ENCODE measurements at places on chromosomes 7 and 10.

GRCh38 chr10:61140765-61141392, 196.9 kb upstream of the RHOBTB1 start:
- DNase-seq = peak; percentile 17

- peak; percentile 39 for DNase-seq
These were observed 119.2 kb downstream of the LRRC4 start for GRCh38 chr7:127911968-127912511.

- DNase-seq = peak; percentile 67
These were observed 269.6 kb downstream of the ELFN1 start for GRCh38 chr7:1939434-1940401.

DNA sequence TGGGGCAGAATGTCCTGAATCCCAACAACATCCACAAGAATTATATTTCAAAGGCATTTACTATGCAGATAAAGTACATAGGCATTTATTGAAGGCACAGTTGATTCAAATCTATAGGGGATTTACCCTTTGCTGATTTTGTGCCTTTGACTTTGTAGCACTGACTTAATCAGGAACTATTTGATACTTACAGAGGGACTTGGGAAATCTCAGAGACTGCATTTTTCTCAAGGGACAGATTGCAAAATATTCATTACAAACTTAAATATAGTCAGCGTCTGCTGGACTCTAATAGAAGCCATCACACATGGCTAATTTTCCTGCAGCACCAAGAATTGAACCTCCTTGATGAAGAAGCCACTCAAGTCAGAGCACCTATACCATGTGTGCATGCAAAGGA, 44.9 kb downstream of the FAS start:
- no peak for DNase-seq

DNA sequence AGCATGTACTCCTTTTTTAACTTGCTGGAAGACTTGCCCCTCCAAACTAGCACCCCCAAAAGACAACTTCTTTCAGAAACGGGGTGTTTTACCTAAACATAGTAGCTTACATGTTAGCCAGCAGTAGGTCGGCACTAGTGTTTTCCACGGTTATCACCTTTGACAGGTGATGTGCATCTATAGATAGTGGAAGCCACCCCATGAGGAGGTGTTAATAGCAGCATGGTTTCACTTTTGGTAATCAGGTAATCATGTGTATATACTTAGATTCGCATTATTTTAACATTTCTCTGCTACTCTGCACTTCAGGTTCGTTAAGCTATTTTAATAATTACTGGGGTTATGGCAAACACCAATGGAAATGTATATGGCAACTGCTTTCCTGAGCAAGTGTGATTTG, 17.6 kb downstream of the SRI start:
- no peak for DNase-seq

GRCh38 chr10:53162856-53163255, 390.3 kb upstream of the MBL2 start:
- no peak for DNase-seq

- DNase-seq = no peak
These were observed 107.2 kb upstream of the FAM180A start for GRCh38 chr7:135855846-135856245.

GRCh38 chr7:156005202-156005691, 193.0 kb upstream of the SHH start:
- DNase-seq = no peak

- peak; percentile 71 for DNase-seq
These were observed at the start of gene MLXIPL for GRCh38 chr7:73623798-73624668. TSS of gene MLXIPL (minus strand) at chr7:73624522. CDS start at chr7:73624492, 30 bp downstream.

DNA sequence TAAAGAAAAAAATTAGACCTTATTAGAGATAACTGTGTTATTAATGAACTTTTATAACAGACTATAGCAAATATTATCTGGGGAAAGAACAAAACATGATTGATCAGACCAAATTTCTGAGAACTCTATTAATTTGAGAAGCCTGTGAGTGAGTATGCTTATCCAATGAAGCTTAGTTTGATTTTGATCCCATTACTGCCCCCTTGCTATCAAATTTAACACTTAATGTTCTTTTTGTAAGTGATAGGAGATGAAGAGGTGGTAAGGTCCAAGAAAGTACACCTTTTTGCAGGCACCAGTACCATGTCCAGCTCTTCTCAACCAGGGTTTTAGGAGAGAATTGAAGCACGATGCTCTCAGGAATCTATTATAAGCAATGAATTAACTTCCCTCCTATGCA, 49.9 kb downstream of the ZNF365 start:
- DNase-seq = no peak

- no peak for DNase-seq
These were observed 59.0 kb downstream of the PRR15 start for GRCh38 chr7:29622335-29623265.

GRCh38 chr7:30912986-30913811, 1.5 kb downstream of the AQP1 start:
- no peak for DNase-seq

DNA sequence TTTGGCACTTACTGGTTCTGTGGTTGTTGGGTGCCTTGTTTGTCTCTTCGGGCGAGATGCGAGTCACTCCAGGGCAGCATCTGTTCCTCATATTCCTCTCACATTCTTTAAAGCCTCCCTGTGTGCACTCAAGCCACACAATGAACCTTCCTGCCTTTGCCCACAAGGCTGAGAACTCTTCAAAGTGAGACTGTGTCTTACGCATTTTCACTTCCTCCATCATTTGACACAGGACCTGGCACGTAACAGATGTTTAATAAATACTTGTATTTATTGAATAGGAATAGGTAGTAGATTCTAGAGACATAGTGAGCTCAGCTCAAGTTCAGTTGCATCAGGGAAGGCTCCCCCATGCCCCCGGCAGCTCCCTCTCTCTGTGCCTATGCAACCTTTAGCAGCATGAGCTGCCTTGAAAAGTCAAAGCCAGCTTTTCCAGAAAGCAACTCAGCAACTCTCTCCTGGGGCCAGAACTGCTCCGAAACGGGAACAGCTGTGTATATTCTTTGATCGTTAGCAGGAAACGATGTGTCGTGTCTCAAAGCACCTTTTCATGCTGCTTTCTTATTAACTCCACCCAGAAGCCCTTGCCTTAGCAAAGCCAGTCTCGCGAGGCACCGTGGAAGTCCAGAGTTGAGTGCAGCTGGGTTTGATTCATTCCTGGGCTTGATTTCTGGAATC, 97.5 kb downstream of the PFKFB3 start:
- DNase-seq = peak; percentile 59

GRCh38 chr7:55130395-55131141, 111.8 kb downstream of the EGFR start:
- no peak for DNase-seq

DNA sequence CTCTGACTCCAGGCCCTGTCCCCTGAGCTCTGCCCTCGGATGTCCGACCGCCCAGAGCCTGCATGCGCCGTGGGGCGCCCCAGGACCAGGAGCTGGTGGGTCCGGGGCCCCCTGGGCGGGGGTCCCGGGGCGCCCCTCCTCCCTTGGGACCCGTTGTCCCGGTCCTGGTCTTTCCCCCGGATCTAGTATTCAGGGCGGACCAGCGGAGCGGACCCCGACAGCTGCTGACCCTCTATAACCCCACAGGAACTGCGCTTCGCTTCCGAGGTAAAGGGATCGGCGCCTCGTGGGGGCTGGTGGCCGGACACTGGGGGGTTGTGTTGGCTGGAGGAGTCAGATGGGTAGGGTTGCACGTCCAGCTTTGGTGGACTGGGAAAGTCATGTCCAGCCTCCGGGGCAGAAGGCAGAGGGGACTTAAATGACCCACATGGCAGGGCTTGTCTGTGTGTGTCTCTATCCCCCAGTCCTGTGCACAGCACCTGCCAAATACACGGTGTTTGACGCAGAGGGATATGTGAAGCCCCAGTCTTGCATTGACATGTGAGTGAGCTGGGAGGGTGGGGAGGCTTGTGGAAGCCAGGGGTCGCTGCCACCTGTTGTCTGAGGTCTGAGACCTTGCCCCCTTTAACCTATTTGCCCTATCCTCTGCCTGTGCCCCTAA, 520 bp downstream of the MOSPD3 start:
- DNase-seq = no peak

- no peak for DNase-seq
These were observed 66.9 kb downstream of the SEMA3C start for GRCh38 chr7:80851896-80852476.

- DNase-seq = no peak
These were observed 118.8 kb downstream of the GRK5 start for GRCh38 chr10:119326167-119326566.

GRCh38 chr10:35913628-35914027, 271.5 kb upstream of the FZD8 start:
- no peak for DNase-seq

DNA sequence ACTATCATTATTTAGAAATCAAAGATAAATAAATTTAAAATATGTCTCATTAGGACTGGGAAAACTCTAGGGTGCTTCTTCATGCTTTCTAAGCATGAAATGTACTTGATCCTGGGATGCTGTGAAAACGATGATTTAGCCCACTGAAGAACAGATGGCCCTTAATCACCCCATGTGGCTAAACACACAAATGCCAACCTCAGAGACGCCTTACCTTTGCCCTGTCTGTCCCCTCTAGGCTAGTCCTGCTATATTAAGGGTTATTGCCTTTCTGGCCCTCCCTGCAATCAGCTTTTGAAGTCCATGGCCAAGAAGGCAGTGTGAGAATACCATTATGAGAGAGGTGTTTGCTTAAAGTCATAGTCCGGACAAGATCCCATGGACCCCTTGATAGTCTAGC, 217.2 kb downstream of the TWIST1 start:
- no peak for DNase-seq

GRCh38 chr7:39043531-39043930, 65.8 kb downstream of the POU6F2 start:
- DNase-seq = no peak

- no peak for DNase-seq
These were observed 274.3 kb downstream of the CCDC3 start for GRCh38 chr10:12726971-12727831.

DNA sequence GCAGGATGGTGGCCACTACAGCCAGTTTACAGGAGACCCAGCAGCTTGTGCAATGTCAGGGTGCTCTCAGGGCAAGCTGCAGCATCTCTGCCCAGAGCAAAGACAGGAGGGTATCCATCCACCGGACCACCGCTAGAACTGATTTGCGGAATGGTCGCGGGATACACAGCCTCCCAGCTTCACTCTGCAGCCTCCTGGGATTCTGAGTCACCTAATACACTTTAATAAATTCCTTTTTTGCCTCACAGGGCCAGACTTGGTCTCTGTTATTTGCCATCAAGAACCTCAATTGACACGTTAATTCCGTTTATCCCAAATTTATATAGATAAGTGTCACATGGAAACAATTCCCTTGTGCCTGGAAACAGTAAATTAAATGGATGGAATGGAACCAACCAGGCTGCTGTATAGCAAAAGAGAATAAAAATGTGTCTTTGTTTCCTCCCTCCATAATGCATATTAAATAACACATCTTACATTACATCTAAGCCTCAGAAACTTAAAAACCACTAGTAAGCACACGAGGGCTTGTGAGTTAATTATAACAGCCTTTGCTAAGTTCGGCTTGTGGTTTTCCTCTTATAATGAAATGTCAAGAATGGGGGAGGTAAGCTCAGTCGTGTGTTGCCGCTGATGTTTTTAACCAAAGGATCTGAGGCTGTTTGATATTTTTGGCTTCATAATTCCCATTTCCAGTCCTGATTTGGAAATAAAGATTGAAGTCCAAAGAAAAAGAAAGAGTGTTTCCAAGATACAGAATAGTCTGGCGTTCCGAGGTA, 52.1 kb downstream of the ADRB1 start:
- DNase-seq = peak; percentile 60

GRCh38 chr7:72343991-72344390, 68.1 kb downstream of the CALN1 start:
- no peak for DNase-seq

DNA sequence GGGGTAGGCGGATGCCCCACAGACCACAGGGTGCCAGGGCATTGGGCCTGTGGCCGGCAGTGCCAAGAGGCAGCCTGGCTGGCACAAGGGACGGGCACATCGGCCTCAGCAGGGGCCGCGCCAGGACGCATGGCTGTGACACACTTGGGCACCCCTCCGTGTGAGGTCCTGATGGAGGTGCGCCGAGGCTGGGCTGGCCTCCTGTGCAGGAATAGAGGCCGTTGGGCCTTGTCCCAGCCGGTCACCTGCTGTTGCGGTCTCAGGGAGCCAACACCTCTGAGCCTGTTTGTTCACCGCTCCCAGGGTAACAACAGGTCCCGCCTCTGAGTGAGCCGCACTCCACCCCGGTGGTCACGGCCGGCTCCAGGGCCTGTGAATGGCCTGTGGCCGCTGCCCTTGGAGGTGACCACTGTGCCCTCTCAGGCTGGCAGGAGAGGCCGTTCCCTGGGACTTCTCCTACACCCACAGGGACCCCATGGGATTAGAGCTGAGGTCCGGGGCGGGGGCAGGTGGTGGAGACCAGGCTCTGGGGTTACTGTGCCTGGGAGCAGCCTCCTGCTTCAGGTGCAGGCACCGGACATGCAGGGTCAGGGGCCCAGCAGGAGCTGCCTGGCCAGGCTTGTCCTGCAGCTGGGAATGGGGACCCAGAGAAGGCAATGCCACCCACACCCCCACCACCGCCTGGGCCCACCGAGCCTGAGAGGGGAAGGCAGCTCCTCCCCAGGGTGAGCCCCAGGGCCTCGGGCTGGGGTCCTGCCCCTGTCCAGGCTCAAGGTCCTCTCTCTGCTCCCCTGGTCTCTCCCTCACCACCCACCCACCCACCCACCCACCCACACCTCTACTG, 12.0 kb downstream of the PWWP2B start:
- no peak for DNase-seq

DNA sequence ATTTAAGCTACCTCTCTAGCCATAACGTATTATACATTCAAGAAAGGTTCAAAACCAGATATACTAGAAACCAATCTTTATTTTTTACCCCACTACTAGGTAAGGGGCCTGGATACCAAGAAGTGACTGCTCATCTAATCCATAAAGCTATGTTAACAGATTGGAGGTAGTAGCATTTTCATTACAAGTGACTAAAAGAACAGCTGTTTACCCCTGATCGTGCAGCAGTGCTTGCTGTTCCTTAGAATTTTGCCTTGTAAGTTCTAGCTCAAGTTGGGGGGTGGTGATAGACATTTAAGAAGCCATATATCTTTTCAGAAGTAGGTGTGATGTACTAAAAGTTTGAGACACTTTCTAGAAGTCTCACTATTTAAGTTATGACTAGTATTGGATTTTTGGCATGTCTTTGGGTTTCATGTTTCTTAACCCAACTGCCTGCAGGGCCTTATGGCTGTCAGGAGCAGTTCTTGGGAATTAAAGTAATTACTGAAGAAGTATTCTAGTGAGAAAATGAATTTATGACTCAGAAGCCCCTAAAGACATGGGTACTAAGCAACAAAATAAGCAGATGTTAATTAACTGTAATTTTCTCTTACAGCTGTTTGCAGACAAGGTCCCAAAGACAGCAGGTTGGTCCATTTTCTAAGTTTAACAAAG, 2.3 kb downstream of the PPIA start:
- DNase-seq = no peak
